Left lobe of liver (tissue), 2 donors: ENCODE measurements at places on chromosomes 1 and 21. TPM values are rescaled to one million over a fixed set of nuclear protein-coding genes. Genes with fewer than 3 reads are reported as not detected.

DNA sequence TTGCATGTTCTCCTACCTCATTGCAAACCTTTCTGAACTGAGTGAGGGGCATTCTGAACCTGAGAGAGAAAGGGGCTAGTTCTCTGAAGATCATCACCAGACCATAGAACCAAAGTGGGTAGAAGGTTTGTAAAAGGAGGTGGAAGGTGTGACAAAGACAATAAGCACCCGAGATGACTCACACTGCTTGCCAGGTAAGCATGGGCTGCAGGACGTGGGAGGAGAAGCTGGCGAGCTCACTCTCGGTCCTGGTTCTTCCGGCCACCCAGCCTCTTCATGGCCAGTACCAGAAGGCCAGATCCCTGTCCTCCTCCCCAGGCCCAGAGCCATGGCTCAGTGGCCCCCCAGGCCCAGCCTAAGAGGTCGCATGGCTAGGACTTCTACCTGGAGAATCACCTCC lies 128.3 kb downstream of the TMEM53 start:
- no peak for DNase-seq

DNA sequence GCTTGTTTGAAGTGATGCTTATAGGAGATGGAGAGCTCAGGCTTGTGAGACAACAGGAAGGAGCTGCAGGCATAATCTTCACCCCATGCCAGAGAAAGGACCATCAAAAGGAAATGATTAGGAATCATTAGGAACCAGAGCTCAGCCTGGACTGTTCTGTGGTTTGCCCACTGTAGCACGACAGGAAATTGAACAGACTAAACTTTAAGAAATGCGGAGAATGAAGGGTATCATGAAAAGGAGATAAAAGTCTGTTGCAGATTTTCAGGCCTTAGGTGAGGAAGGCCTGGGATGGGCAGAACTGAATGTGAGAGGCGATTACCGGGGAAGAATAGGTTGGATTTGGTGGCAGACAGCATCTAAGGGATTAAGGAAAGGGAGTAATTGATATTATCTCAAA lies 292.0 kb upstream of the PLXNA2 start:
- no peak for DNase-seq

DNA sequence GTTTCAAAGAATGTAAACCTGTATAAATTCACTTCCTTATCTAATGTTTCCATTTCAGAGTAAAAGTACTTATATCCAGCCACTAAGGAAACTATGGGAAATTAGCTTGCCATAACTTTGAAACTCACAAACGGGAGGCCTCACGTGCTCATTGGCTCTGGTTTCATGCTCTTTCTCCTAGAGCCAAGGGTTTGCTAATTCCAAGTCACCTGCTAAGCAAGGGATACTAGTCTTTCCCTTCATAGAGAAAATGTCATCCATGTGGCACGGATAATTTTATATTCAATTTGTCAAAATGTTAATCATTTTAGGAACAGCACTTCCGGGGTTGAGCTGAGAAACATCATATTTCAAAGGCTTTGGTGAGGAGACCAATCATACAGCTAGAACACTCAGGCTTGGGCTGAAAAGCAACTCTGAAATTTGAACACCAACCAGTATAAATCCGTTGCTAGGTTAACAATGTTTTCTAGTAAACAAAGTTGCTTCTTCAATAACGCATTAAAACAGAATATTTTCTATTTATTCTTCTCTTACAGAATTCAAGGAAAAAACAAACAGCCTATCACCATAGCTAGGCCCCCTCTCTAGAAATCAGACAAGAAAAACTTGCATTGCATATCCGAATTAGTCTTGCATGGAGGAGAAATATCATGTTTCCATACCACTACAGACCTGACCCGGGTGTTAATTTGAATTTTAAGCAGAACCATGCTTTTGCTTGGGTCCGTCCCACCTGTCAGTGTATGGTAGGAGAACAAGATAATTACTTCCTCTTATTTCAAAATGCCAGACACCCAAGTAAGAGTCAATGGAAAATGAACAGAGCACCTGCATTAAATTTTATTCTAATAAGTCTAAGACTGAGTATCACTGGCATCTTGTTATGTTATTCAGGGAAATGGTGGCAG lies 196.1 kb upstream of the ESRRG start:
- no peak for DNase-seq

The RGSL1 gene
- not detected for total RNA-seq

The CRYAA gene
- not detected for total RNA-seq

The SLAMF6 gene
- total RNA-seq, result 0.23 TPM

The MMEL1 gene
- not detected for total RNA-seq

The CHIA gene
- 0.15 TPM for total RNA-seq
